ENCODE measurements at places on chromosomes 11 and 22.

- no peak for DNase-seq
Measured at GRCh38 chr11:35144136-35144741, 5.3 kb downstream of the CD44 start.

GRCh38 chr22:47046411-47047065, 284.1 kb downstream of the TBC1D22A start:
- no peak for DNase-seq

DNA sequence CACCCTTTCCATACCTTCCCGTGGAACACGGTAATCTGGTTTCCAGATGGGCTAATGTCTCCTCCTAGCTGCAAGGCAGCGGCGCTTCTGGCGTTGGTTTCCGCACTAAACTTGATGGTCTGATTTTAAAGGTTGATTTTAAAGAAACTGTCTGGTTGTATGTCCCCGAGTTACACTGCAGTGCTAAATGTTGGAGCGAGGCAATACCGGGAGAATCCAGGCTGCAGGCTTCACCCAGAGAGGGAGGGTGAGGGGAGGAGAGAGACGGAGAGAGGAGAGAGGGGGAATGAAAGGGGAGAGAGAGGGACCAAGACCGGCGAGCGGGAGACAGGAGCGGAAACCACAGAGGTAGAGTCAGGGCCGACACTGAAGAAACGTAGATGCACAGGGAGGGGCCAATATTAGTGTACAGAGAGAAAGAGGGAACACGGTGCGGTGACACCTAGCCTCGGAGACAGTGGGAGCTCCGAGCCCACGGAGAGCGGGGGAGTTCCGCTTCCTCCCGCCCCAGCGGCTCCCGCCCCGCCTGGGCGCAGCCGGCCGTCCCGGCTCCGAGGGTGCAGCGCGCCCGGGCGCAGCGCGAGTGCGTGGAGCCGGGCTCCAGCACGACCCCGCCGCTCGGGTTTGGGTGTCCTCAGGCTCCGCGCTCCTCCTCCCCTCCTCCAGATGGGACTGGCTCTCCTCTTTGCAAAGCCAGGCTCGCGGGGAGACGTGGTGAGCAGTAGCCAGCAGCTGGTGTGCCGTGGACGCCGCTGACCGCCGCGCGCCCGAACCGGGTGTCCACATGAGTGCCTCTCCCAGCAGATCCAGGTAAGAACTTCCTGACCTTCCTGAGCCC, 71.9 kb upstream of the GRAMD1B start:
- DNase-seq = no peak

- DNase-seq = no peak
Measured at GRCh38 chr11:38014405-38014804, 1416.4 kb upstream of the RAG2 start.

GRCh38 chr11:121460941-121461514, 8.3 kb upstream of the SORL1-AS1 start:
- DNase-seq = no peak

DNA sequence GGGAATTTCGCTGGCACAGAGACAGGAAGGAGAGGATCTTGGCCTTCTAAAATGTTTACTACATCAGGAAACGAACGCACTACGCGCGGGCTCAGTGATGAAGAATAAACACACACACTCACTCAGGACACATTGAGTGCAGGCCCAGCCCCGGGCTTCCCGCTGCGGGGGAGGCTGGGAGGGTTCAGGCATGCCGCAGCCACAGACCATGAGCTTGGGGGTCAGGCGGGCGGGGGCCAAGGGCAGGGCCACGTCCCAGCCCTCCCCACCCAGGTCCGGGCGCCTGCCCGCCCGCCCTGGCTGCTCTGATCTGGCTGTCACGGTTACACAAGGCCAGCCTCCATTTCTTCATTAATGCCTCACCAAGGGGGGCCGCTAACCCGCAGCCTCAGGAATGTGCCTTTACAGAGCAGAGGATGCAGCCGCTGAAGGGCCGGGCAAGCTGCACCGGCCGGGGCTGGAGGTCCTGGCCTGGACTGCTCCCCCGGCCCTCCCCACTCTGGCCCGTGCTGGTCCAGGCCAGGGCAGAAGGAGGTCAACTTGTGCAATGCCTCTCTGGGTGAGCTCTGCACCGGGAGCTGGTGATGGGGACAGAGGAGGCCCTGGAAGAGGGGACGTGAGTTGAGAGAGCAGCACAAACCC, 41.7 kb downstream of the IGF2 start:
- no peak for DNase-seq

- no peak for DNase-seq
Measured at GRCh38 chr22:33923033-33923432, 2.8 kb upstream of the LARGE1 start.

DNA sequence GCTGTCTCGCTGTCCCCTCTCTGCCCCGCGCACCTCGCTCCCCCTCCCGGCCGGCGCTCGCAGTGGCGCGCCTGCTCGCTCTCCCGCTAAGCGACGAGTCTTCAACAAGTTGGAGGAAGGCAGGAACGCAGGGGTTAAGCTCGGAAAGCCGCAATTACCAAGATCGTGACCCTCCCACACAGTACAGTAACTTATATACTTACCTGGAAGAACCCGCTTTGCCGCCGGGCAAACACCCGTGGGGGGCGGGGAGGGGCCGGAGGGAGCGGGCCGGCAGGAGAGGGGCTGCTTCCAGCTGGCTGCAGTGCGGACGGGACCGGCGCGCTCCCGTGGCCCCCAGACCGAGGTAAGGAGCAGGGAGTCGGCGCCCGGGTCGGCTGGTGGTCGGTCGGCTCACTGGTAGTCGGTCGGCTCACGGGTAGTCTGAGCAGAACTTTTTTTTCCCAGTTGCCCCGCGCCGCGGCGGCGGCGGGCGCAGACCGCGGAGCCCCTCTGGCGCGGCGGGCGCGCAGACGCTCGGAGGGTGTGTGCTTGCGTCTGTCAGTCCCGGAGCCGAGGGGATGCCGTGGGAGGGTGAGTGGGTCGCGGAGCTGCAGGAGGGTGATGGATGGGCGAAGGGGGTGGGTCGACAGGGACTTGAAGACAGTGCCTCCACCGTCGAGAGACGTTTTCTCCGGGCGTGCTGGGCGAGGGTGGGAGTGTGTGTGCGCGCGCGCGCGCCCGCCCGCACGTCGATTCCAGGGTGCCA, 101.2 kb upstream of the HSD17B12 start:
- no peak for DNase-seq

- DNase-seq = no peak
Measured at GRCh38 chr11:119181677-119182412, 3.4 kb upstream of the NHERF4 start.

Data from activated naive CD4-positive, alpha-beta T cell (primary cell).